EL (cell line): ENCODE measurements at places on chromosomes 7 and 10.

- DNase-seq: no peak
These were observed at the start of gene GPR15LG for GRCh38 chr10:84173501-84173929. Gene GPR15LG (plus strand): TSS chr10:84173801. CDS start chr10:84173852, 51 bp downstream.

- DNase-seq: no peak
These were observed 35.0 kb downstream of the GPR141 start for GRCh38 chr7:37718585-37718984.

- no peak for DNase-seq
These were observed 8.8 kb downstream of the TNS3 start for GRCh38 chr7:47572939-47573757.

DNA sequence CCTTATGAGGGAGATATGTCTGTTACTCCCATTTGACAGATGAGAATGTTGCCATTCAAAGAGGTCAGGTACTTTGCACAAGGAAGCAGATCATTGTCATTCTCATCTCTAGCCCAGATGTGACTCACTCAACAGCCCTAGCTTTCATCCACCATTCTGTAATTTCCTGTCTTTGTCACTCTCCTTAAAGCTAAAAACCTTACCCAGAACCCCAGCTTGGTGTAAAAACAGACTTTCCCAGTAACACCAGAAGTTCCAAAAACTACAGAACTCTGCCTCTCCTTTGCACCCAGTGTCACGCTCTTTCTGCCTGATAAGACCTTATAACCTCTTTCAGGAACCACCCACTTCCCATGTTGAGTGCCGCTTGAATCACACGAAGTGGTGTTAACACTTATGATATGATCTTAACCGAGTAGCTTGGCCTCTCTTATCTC is 89.1 kb upstream of the SP4 start:
- no peak for DNase-seq

DNA sequence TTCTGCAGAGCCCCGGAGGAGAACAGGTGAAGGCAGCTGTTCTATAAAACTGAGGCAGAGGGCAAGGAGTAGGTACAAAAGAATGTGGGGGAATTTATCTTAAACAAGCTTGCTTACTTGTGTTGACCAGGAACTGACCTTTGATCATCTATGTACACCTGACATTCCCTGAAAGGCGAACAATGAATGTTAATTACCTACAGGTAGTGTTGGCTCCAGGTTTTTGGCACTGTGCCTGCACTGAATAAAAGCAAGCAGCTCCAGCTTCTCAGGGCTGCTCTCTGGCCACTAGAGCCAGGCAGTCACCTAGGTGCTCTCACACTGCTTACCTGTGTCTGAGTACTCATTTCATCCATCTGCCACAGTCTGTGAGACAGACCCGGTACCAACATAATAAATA is 87.0 kb downstream of the RAPGEF5 start:
- DNase-seq: no peak

- DNase-seq: no peak
These were observed 5.8 kb downstream of the IKZF1 start for GRCh38 chr7:50310361-50310760.

DNA sequence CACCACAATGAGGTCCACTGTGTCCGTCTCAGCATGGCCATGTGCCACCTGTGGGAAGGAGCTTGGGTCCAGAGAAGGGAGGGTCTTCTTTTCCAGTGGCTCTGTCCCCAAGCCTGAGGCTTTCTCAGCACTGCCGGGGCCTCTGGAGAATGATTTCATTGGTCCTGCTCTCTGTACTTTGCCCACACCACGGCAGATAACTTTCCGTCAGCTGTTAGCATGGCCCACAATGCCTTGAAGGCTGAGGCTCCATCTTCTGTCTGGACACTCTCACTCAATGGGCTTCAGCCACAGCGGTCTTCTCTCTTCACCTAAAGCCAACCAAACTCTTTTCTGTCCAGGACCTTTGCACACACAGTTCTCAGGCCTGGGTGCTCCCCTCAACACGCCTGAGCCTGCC is 192.5 kb downstream of the CXCL12 start:
- DNase-seq: no peak

DNA sequence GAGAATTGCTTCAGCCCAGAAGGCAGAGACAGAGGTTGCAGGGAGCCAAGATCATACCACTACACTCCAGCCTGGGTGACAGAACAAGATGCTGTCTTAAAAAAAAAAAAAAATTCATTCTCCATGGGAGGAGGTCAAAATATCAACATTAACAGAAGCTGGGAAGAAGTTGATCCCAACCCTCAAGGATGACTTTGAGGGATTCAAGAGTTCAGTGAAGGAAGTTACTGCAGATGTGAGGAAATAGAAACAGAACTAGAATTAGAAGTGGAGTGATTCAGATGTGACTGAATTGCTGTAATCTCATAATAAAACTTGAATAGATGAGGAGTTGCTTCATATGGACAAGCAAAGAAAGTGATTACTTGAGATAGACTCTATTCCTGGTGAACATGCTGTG is 19.7 kb upstream of the RPEL1 start:
- DNase-seq: no peak

DNA sequence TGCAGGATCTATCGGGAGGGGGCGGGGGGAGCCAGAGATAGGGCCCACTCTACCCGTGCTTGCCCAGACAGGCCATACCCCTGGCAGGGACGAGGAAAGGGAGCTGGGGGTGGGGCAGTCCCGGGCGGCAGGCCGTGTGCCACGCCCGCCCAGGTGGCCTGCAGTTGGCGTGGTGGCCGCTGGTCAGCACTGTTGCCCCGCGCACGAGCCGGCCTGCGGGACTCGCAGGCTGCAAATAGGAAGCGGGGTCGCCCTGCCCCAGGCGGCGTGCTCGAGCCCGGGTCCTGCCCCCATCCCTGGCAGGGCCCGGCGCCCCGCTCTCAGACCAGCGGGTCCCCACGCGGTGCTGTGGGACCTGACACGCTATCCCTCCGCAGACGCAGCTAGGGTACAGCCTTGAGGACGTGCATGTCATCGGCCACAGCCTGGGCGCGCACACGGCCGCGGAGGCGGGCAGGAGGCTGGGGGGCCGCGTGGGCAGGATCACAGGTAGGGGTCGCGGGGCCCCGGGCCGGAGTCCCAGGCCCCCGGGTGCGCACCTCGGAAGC is 6.7 kb downstream of the PNLIPRP2 start:
- DNase-seq: peak; percentile 5

DNA sequence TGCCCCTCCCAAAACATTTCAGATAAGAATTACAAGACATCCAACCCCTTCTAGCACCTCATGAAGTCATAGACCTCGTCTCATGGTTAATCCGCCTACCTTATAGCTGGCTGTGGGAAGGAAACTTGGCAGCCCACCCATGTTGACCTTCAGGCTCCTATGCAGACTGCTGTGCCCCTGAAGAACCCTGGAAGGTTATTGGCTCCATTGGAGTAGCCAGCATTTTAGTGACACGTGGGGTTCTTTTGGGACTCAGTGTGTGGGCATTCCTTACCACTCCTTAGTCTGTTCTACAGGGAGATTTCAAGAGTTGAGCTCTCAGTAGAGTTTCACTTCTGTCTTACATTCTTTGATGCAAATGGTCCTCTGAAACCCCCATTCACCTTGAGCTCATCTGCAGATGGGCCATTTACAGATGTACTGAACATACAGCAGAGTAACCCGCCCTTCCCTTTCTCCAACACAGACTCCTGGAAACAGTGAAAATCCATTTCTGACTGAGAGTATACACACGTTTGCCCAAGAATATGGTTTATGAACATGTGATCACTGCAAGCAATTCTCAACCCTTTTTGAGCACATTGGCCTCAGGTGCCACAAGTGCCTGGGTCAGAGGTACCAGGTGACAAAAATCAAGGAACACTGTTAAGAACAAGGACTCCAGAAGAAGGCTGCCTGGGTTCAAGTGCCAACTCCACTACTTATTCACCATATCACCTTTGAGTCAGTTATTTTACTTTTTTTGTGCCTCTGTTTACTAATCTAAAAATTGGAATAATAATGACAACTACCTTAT is 54.0 kb upstream of the HECW1 start:
- no peak for DNase-seq

GRCh38 chr10:131689954-131690757 is 210.7 kb upstream of the PPP2R2D start:
- no peak for DNase-seq

DNA sequence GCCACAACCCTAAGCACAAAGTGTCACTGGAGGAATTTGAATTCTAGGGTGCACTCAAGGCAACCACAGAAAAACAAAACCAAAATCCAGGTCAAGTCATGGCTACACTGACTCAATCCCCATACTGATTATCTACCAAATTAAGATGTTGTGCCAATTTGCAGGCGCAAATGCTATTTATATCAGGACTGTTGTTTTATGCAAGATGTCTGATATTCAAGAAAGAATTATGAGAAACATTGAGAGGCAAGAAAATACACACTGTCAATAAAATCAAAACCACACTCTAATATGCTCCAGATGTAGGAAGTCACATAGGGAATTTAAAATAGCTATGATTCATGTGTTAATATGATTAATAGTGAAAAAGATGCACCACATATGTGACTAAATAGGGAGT is 141.3 kb upstream of the MINDY3 start:
- DNase-seq: no peak

DNA sequence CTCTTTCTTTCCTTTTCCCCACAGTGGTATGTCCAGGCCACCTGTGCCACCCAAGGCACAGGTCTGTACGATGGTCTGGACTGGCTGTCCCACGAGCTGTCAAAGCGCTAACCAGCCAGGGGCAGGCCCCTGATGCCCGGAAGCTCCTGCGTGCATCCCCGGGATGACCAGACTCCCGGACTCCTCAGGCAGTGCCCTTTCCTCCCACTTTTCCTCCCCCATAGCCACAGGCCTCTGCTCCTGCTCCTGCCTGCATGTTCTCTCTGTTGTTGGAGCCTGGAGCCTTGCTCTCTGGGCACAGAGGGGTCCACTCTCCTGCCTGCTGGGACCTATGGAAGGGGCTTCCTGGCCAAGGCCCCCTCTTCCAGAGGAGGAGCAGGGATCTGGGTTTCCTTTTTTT is 2.3 kb upstream of the FSCN3 start:
- no peak for DNase-seq

- no peak for DNase-seq
These were observed 26.4 kb upstream of the PRKAR2B start for GRCh38 chr7:107017965-107018719.

DNA sequence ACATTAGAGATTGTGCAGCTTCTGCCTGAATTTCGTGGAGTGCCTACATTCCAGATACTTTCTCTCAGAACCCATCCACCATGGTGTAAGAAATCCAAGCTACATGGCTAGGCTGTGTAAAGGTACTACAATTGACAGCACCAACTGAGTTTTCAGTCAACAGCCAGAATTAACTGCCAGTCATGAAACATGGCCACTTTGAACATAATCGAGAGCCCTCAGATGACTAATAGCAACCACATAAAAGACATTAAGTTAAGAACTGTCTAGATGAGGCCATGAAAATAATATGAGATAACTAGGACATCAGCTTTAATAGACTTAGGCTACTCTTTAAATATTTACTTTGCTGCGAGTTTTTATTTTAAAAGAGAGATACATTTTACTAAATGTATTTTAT is 1106.8 kb upstream of the LRRTM3 start:
- no peak for DNase-seq

DNA sequence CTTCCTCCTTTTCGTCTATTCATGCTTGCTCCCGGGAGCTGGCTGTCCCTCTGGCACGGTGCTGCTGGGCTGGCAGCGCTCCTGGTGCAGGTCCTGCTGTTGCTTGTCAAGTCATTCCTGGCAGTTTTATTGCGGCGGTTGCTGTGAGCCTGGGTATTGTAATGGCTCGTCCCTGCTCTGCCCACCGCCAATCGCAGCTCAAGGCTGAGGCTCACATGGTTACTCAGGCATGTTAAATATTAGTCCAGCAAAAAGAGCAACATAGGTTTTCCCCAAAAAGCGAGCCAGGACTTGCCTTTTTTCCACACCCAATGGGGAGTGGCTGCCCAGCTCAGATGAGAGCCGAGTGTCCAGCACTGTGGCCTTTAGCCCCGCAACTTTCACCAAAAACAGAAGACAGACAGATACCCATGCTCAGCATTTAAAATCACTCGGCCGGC is 492.9 kb upstream of the FOXK1 start:
- no peak for DNase-seq

GRCh38 chr7:90266808-90267207 is 21.8 kb downstream of the CFAP69 start:
- peak; percentile 34 for DNase-seq

DNA sequence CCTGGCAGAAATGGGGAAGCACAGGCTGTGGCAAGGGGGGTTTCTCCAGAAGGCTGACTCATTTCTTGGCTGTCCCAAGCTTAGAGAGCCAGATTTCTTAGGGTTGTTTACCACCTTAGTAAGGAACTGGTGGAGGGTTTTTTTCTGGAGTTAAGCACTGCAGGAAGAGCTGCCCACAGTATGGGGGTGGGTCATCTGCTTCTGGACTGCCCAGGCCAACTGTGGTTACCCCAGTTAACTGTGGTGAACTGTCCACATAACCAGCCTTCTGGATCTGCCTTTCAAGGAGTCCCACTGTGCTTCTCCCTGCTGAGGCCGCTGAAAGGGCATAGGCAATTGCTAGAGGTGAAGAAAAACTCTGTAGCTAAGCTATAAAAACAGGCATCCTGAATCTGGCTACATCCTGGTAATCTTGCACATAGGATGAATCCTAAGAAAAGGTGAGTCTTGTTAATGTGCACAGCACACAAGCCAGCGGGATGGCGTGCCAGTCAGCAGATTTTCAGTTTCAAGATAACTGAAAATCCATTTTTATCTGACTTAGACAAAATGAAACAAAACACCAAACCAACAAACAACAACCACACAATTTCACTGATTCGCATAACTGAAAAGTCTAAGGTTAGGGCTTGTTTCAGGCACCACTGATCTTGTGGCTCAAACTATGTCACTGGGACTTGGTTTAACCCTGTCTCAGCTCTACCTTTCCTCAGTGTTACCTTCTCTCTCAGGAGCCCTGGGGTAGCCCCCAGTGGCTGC is 21.6 kb upstream of the TSPAN33 start:
- no peak for DNase-seq

GRCh38 chr10:104614245-104614831 is 26.8 kb upstream of the SORCS3 start:
- DNase-seq: peak; percentile 38

DNA sequence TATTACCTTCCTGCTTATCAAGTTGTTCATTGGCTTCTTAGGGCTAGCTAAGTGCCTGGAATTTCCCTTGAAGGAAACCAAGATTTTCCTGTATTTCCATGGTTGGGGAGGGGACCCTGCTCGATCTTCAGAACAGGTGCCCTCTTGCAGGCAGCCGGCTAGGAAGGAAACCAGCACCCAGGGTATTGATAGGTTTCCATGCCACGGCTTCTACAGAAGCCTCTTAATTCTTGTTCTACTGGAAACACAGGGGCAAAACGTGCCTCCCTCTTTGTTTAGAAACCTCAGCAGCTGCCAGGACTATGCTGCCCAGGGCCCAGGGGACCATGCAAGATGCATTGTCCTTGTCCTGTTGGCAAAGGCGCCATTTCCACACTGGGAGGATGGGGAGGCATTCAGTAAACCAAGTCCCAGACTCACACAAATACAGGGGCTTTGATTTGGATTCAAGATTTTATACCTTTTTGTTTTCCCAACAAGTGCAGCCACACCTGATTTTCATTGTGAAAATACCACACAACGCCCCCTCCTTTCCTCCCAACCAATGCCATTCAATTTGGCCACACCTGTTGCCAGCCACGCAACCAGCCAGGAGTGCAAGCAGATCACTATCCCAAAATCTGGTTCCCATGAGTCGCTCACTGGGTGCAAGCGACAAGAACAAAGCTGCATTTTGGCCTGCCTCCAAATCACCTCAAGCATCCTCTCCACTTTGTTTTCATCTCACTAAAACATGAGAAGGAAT is 29.6 kb downstream of the C10orf71 start:
- DNase-seq: no peak
